ENCODE measurements at places on chromosomes 11 and 22.

DNA sequence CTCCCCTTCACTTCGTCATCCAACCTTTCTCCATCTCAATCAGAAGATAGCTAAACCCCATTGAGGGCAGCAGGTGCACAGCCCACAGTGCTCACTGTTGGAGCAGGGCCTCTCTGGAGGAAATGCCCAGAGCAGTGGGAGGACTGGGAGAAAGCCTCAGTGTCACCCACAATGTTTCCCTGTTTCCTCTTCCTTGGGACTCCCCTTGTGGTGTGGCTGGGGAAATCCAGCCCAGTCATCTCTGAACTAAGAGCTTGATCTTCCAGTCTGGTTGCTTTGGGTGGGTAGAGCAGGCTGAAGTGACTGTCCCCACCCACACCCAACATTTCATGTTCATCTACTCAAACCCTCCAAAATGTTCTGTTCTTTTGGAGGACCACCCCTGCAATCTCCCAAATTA lies 29.8 kb upstream of the EED start:
- DNase-seq = peak; percentile 15

GRCh38 chr22:30159561-30160353 lies 79.5 kb downstream of the HORMAD2 start:
- no peak for DNase-seq

GRCh38 chr22:45059296-45059695 lies 49.5 kb upstream of the PHF21B start:
- no peak for DNase-seq

DNA sequence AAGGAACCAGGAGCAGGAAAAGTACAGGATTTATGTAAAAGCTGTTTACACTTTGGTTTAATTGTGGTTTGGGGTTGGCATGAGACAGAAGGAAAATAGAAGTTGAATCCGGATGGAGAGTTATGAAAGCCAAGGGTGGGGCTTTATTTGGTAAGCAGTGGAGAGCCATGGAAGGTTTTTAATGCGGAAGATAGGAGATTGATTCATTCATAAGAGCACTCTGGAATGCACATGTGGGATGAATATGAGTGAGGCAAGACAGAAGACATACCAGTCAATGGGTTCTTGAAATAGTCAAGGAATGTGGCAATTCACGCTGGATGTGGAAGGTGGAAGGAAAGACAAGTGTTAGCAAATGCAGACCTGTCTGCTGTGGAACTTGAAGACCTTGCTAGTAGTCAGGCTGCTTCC lies 9.3 kb upstream of the GLB1L3 start:
- DNase-seq = no peak

DNA sequence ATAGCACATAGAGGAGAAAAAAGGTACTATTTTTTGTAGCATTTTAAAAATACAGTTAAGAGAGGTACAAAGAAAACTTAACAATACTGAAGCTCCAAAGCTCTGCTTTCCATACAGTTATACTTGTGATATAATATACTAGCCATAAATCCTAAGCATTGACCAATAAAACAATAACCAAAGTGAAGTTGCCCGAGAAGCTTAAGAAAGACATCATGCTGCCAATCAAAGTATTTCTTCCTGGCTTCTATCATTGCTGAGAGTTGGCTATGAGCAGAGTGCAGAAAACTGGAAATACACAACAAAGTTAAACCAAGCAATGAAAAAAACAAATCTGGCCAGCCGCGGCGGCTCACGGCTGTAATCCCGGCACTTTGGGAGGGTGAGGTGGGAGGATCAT lies 84.2 kb downstream of the RBFOX2 start:
- no peak for DNase-seq

GRCh38 chr11:121032546-121032945 lies 8.6 kb downstream of the TBCEL start:
- no peak for DNase-seq

- DNase-seq = no peak
Observed at GRCh38 chr11:12746593-12747097, 72.4 kb downstream of the TEAD1 start.

DNA sequence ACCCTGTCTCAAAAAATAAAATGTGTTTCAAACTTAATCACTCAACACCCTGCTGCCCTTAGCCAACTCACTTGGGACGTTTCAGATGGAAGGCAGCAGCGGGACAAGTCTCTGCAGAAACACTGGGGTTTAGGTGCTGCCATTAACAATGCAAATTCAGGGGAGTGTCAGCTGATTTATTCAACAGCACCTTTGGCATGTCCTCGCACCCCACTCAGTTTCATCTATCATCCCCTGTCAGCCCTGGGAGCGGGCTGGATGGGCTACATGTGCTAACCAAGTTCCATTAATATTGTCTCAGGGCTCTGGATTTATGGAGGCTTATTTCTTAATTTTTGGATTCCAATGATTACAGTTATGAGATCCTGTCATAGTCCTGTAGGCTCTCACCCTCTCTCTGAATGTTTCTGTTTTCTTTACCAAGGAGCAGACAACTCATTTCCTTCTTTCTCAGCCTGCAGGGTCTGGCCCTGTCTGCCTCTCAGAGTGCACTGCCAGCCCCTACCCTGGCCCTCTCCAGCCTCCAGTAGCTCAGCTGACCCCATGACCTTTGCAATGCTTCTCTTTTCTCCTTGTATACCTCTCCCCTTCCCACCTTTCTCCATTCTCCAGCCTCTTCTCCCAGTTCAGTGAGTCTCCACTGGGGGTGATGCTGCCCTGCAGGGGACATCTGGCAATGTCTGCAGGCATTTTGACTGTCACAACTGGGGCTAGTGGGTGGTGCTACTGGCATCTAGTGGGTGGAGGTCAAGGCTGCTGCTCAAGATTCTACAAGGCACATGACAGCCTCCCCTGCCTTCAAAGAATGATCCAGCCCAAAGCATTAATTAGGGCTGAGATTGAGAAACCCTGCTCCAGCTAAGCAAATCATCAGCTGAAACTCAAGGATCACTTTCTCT lies 79.0 kb downstream of the APIP start:
- no peak for DNase-seq

DNA sequence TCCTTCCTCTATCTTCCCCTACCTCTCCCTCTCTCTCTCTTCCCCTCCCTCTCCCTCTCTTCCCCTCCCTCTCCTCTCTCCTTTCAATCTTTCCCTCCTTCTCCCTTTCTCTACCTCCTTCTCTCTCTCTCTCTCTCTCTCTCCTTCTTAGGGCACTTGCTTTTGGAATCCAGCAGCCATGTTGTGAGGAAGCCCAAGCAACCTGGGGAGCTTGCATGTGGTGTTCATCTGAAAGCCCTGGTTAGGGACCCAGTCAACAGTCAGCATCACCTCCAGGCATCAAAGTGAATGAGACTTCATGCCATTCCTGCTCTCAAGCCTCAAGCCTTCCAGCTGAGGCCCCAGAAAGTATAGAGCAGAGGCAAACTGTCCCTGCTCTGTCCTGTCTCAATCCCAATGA lies 65.6 kb upstream of the SHISAL1 start:
- DNase-seq = no peak
